ENCODE measurements at places on chromosomes 3 and 15. TPM values are rescaled to one million over a fixed set of nuclear protein-coding genes. Genes with fewer than 3 reads are reported as not detected.

GRCh38 chr15:78810362-78811123, 721 bp downstream of the ADAMTS7 start:
- H3K27me3 ChIP-seq: no peaks in the 10 kb centered on the region
- H3K36me3 ChIP-seq: no peaks in the 10 kb centered on the region
- no peak overlapping the region for H3K27ac ChIP-seq
- peak overlapping the region; percentile 79 for H3K4me3 ChIP-seq
- peak; percentile 49 for DNase-seq
- peaks cover 15% of the 10 kb centered on the region for H3K4me1 ChIP-seq

DNA sequence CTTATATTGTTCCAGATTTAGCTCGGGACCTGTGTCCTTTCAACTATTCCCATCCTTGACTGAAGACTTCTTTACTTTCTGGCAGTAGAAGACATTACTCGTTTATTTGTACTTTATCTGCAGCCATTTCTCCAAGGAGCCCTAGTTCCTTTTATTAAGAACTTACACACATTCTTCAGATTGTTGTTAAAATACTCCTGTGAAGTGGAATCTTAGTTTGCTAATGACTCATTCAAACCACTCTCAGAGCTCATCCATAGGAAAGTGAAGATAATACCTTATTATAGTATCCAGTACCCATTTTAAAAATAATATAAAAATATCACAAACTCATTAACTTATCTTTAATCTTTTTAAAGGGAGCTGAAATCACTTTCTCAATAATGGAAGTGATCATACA, 63.5 kb downstream of the C3orf70 start:
- no peaks in the 10 kb centered on the region for H3K4me1 ChIP-seq
- no peaks in the 10 kb centered on the region for H3K27me3 ChIP-seq
- DNase-seq: no peak
- no peak overlapping the region for H3K4me3 ChIP-seq
- no peaks in the 10 kb centered on the region for H3K36me3 ChIP-seq

DNA sequence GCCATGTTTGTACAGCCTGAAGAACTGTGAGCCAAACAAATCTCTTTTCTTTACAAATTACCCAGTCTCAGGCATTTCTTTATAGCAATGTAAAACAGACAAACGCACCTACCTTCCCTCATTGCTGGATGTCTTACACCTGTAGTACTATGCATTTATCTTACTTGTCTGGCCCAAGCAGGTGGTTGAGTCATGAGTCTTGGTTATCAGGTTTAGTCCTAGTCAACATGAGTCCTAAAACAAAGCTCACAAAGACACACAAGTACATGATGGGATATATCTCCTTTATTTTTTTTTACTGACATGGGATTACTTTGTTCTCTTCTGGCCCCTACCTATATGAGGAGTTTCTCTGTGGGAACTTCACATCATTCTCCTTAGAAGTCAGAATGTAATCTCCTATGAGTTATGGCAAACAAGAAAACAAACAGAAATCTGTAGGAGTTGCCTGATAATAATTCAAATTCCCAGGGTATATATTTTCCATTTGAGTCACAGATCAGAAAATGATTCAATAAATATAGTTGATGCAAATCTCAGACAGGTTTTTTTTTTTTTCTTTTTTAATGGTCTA, 33.6 kb upstream of the PLSCR2 start:
- peaks cover 55% of the 10 kb centered on the region for H3K4me1 ChIP-seq
- no peak for DNase-seq
- H3K36me3 ChIP-seq: no peaks in the 10 kb centered on the region
- peak overlapping the region; percentile 81 for H3K27ac ChIP-seq
- H3K27me3 ChIP-seq: no peaks in the 10 kb centered on the region

DNA sequence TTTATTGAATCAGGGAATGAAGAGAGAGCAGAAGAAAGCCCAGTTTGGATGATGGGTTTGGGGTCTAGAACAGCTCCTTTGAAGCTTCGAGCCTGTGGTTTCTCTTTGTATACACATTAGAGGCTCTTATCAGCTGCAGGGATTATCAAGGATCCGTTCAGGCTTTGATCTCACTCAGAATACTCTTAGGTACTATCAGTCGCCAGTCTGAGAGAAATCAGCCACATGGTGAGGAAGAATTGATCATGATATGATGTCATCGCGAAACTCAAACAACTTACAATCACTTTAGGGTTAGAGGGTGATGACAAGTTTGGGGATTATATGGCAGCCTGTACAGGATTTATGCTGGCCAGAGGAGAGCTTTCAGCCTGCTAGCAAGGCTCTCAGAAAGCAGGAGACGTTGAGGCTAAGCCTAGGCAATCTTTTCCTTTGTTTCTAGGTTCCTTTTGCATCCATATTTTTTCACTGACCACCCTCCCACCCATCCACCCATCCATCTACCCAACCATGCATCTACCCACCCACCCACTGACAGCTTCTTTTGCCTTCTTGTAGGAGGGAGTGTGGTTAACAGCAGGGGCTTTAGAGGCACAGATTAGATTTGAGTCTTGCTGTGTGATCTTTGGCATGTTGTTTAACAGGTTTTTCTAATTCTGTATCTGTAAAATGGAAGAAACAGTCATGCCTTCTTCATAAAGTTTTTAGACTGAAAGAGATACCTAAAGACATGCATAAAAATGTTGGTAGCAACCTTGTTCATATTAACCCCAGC, 330.4 kb upstream of the LRRFIP2 start:
- no peaks in the 10 kb centered on the region for H3K27me3 ChIP-seq
- H3K36me3 ChIP-seq: no peaks in the 10 kb centered on the region
- no peak for DNase-seq
- H3K27ac ChIP-seq: no peak overlapping the region
- peaks cover 12% of the 10 kb centered on the region for H3K4me1 ChIP-seq

DNA sequence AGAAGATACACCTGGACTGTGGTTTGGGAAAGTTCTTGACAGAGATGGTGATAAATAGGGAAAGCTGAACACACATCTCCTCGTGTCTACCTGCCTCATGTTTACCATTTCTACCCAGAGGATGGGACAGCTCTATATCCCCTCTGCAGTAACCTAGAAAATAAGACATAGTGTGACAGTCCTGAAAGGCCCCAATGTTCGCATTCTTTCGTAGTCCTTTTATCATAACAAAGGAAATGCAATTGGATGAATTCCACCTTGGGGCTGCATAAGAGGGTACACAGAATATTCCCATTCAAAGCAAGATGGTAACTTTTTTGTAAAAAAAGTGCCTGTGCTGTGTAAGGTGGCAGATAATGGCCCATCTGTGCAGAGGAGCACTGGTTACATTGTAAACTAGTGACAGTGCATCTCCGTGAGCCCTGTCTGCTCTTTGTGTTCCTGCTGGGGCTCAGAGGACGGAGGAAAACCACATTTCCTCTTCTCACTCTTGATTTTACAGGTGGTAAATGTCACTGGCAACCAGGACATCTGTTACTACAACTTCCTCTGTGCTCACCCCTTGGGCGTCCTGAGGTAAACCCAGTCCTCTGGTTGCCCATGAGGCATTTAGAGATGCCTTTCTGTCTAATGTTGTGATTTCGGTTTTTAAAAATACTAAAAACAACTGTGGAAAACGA, 74.3 kb downstream of the SIDT1 start:
- DNase-seq: no peak
- H3K27ac ChIP-seq: no peak overlapping the region
- H3K4me3 ChIP-seq: no peak overlapping the region

DNA sequence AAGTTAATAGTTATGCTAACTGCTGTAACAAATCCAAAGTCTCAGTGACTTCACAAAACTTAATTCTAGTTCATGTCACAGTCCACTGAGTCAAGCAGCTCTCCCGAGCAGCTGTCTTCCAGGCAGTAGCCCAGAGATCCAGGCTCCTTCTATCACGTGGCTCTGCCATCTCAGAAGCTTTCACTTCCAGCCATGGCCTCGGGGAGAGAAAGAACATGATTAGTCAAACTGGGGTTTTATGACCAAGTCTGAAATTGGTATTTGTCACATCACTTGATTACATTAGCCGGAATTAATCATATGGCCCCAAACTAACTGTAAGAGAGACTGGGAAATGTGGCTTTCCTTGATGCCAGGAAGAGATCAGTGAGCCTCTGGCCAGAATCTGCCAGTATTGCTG, 70.2 kb upstream of the DGKG start:
- H3K36me3 ChIP-seq: no peaks in the 10 kb centered on the region
- no peaks in the 10 kb centered on the region for H3K4me1 ChIP-seq
- H3K27me3 ChIP-seq: peaks cover 5% of the 10 kb centered on the region
- H3K4me3 ChIP-seq: no peak overlapping the region
- no peak for DNase-seq

- DNase-seq: no peak
- no peaks in the 10 kb centered on the region for H3K27me3 ChIP-seq
- H3K4me1 ChIP-seq: peaks cover 21% of the 10 kb centered on the region
- no peaks in the 10 kb centered on the region for H3K36me3 ChIP-seq
These were observed 255.7 kb upstream of the TBL1XR1 start for GRCh38 chr3:177452831-177453450.

DNA sequence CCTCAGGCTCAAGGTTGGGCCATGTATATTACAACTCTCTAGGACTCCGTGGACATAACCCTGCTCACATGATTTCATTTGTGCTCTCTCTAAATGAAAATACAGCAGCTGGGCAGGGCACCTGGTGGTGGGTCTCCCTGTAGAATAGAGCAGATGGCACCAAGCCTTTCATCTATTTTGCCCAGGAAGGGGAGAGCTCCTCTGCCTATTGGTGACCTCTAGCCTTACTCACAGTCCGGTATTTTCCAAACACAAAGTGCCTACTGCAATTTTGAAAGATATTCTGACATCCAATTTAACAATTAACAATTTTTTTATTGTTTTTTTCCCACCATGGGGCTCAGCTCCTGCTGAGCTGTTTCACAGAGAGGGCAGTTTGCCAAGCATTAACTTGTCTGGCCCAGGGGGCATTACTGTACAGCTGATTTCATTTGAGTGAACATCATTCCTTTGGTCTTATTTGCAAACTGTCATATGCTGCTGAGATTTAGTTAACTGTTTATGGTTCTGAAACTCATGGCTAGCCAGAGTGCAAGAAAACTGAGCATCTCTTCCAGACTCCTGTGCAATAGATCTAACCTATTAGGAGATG, 474.0 kb downstream of the EPHB1 start:
- no peaks in the 10 kb centered on the region for H3K4me1 ChIP-seq
- H3K27ac ChIP-seq: no peak overlapping the region
- H3K36me3 ChIP-seq: no peaks in the 10 kb centered on the region
- no peaks in the 10 kb centered on the region for H3K27me3 ChIP-seq

DNA sequence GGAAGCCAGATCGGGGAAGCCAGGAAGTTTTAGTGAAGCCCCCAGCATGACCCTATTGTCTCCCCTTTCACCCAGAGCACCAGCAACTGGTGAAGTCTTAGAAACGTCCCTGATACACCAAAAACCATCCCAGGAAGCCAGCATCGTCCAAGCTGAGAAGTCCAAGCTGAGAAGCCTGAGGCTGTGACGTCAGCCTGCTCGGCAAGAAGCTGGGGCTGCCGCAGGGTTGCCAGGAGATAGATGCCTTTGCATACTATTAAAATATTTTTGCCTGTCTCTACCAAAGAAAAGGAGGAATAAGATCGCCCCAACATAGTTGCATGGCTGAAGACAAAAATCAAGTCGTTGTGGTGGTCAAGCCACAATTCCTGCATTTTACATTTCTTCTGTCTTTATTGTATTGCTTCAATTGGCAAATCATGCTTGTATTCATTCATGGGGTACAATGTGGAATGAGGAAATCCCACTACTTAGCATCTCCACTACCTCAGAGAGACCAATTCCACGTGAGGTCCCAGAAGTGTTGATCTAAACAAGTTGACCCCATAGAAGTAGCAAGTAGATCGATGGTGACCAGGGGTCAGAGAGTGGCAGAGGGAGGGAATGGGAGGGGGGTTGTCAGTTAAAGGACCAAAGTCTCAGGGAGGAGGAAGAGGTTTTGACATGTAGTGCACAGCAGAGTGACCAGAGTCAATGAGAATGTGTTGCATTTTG, 19.6 kb upstream of the EMC3 start:
- no peak for DNase-seq
- no peak overlapping the region for H3K4me3 ChIP-seq
- peaks cover 6% of the 10 kb centered on the region for H3K4me1 ChIP-seq
- no peak overlapping the region for H3K27ac ChIP-seq
- H3K27me3 ChIP-seq: no peaks in the 10 kb centered on the region
- H3K36me3 ChIP-seq: 0 out of 2 replicates have a peak, but pooled peaks cover 6% of the 10 kb centered on the region

DNA sequence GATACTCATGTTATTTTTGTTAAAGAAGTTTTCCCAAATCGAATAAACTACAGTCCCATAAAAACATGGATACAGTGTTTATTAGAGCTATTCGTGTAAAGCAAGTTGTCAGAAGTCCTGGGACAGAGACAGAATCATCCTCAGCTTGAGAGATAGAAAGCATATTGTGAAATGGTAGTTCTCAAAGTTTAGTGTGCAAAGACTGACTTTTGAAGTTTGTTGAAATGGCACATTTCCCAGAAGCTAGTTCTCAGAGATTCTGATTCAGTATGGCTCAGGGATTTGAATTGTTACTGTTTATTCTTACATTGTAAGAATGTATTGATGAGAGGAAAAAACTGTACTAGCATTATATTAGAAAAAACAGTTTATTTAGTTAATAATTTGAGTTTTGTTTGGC, 22.1 kb downstream of the GABRR3 start:
- no peak overlapping the region for H3K27ac ChIP-seq
- no peaks in the 10 kb centered on the region for H3K27me3 ChIP-seq
- H3K36me3 ChIP-seq: no peaks in the 10 kb centered on the region
- no peak overlapping the region for H3K4me3 ChIP-seq

DNA sequence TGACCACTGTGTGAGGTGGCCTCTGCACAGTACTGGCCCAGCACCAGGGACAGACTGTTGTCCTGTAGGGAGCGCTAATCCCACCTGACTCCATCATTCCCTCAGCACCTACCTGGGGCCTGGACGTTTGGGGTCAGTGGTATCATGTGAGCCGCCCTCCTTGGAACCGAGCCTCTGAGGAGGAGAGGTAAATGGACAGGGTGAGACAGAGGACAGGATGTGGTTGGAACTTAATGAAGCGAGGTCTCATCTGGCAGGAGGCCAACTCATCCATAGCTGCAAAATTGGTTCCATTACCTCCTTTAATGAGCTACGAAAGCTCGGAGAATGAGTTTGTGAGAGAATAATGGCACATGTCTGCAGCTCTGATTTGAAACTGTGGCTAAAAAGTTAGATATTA, 13.9 kb downstream of the MAPKAPK3 start:
- DNase-seq: no peak
- H3K27me3 ChIP-seq: no peaks in the 10 kb centered on the region
- no peak overlapping the region for H3K27ac ChIP-seq
- H3K36me3 ChIP-seq: no peaks in the 10 kb centered on the region

- 0 out of 2 replicates have a peak, but pooled peaks cover under 1% of the 10 kb centered on the region for H3K27me3 ChIP-seq
- DNase-seq: peak; percentile 22
- H3K4me1 ChIP-seq: no peaks in the 10 kb centered on the region
- H3K36me3 ChIP-seq: no peaks in the 10 kb centered on the region
These were observed 8.4 kb upstream of the EHD4 start for GRCh38 chr15:41980654-41981323.

Gene GPR62
- not detected for total RNA-seq

Gene EMC7
- total RNA-seq: 42.5 TPM

Gene CCDC13
- 0.39 TPM for total RNA-seq

Gene HES1
- 44.1 TPM for total RNA-seq

Gene DAZL
- not detected for total RNA-seq

Gene CSTA
- total RNA-seq: not detected
